ENCODE measurements at places on chromosomes 5 and 9. TPM values are rescaled to one million over a fixed set of nuclear protein-coding genes. Genes with fewer than 3 reads are reported as not detected.

DNA sequence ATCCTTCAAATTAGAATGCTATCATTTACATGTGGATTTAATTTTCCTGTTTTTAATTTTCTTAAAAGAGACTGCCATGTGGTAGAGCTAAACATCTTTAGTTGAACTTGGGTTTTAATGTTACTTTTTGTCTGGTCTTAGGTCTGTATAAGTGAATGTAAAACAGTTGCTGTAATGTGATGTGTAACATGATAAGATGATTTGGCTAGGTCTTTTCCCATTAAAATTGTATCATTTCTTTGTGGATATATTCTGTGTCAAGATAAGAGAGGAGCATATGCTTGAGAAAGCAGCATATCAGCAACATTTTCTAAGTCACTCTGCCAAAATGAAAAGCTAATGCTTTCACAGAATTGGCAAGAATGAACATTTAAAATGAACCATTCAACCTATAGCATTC, 18.5 kb downstream of the TMEM167A start:
- no peak for DNase-seq

GRCh38 chr9:2072752-2073405, 57.7 kb downstream of the SMARCA2 start:
- DNase-seq: no peak

DNA sequence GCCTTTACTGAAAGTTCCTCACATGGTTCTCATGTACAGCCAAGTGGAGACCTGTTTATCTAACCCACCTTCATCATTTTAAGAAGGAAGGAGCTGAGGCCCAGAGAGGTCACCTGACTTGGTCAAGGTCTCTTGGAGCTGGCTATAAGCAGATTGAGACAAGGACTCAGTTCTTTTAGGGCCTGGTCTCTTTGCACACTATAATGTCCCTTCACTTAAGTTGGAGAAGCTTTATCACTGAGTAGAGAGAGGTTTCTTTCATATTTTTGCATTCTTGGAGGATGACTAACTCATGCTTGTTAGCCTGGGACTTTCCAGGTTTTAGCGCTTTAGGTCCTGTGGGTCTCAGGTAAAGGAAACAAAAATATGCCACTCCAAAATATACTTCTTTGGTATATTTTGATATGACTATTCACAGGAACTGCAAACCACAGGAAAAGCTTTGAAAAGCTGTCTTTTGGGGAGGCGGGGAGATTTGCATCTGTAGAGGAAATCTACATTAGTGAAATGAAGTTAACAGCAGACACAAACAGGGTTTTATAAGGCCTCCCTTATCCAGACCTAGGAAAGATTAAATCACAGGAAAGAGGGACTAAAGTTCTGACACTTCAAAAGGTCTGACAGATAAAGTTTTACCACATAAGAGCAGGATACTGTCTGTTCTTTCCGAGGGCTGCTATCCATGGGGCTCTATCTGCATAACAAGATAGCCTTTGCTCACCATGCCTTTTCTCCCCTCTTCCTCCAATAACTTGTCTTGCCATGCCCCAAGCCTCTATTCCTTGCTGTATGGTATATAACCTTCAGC, 95.8 kb upstream of the ANKRD55 start:
- peak; percentile 49 for DNase-seq

- DNase-seq: no peak
These were observed 97.9 kb upstream of the MPDZ start for GRCh38 chr9:13377171-13377925.

DNA sequence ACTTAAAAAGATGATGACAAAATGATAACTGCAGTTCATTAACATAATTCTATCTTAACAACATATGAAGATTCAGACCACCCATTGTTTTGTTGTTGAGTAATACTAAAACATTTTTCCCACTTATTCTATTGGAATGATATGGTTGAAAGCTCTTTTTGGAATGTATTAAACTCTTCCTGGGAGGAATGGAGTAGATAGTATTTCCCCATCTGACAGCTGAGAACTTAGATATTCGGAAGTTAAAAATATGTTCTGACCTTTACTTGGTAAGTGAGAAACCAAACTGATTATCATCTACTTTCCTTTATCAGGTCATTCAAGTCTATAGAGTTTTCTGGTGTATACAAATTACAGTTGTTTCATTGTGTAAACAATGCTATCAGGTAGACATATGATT, 452.9 kb downstream of the CSNK1G3 start:
- DNase-seq: no peak

DNA sequence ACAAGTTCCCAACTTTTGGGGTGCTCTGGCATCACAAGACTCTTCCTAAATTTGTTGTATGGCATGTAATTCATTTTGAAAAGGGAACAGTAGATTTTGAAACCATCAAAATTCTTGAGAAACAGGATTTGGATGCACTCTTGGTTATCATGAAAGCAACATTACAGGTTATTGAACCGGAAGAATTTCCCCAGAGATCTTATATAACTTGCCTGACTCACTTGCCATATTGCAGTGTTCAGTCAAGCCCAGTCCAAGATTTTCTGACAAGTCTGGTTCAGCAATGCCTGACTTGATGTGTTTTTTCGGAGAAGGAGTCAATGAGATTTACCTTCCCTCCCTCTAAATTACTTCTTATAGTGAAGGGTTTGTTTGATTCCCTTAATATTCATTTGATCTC, 32.0 kb downstream of the SMIM15 start:
- no peak for DNase-seq

DNA sequence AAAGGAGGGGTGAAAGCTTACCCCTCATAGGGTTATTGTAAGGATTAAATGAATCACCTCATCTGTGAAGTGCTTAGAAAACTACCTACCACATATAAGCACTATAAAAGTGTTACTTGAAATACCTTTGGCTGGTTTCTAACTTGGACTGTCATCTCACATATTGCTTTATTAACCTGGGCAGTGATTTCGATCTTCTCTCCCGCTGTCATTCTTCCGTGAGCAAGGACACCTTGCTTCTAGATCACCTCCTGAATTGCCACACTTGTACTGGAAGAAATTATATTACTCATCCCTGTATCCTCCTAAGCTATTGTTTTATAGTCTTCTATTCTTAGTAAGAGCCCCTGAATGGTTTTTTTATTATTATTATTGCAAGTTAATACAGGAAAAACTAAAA, 34.0 kb upstream of the GRAMD2B start:
- no peak for DNase-seq

CD72 gene
- total RNA-seq: 11.4 TPM

SHROOM1 gene
- 2.3 TPM for total RNA-seq

- DNase-seq: peak; percentile 78
These were observed 1.3 kb downstream of the NOTCH1 start for GRCh38 chr9:136544548-136544963.

DNA sequence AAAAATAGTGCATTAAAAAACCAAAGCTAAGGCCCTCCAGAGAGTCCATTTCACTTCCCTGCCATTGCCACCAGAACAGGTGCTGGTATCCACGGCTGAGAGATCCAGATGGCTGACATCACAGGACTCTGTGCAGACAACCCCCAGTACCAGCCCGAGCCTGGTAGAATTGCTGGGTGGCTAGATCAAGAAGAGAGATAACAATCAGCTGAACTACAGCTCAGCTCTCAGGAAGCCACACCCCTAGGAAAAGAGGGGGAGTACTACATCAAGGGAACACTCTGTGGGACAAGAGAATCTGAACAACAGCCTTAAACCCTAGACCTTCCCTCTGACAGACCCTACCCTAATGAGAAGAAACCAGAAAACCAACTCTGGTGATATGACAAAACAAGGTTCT, 73.8 kb upstream of the SLIT3 start:
- DNase-seq: no peak

DNA sequence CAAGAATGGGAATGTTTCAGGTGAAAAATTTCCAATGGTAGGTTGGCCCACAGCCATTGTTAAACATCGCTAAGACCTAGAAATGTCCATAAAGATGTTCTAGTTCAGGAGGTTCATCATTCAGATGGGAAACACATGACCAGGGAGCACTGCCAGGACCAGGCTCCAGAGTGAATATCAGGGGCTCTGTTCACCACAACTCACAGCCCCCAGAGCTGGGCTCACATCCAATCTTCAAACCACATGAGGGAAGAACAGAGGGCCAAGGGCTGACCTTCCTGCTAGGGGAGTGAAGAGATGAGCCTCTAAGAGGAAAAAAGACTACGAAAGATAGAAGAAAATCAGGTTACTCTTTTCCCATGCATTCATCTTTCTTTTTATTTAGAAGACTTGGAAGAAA, 205.8 kb downstream of the SEMA5A start:
- no peak for DNase-seq

GRCh38 chr5:115295777-115296123, 704 bp downstream of the CCDC112 start:
- no peak for DNase-seq

- DNase-seq: no peak
These were observed 59.9 kb downstream of the GABRA6 start for GRCh38 chr5:161745392-161745791.

All from activated naive CD8-positive, alpha-beta T cell treated with anti-CD3 and anti-CD28 coated beads for 36 hours (primary cell).